PC-3 (cell line): ENCODE measurements at places on chromosomes 2 and 18. TPM values are rescaled to one million over a fixed set of nuclear protein-coding genes. Genes with fewer than 3 reads are reported as not detected.

- no peak for DNase-seq
- no peaks in the 10 kb centered on the region for H3K4me1 ChIP-seq
- no peak overlapping the region for H3K27ac ChIP-seq
- H3K4me3 ChIP-seq, result no peak overlapping the region
- no peaks in the 10 kb centered on the region for H3K27me3 ChIP-seq
- no peaks in the 10 kb centered on the region for H3K36me3 ChIP-seq
Observed at GRCh38 chr2:239312741-239313667, 87.8 kb downstream of the HDAC4 start.

UGT1A5 gene
- not detected in 2 replicates for total RNA-seq

CFC1 gene
- total RNA-seq, result not detected in 2 replicates

DNA sequence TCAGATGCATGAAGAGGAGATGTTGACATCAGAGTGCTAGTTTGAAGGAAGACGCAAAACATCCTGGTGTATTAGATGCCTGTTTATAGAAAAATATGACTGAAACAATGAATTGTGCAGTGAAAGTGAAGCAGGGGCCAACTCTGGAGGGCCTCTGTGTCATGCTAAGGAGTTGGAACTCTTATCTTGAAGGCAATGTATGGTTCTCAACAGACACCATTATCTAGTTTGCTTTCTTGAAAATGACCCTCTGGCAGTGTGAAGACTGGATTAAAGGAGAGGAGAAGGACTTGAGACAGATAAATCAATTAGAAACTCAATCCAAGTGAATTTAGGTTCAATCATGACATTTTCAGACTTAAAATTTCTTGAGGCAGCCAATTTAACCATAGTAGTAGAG is 63.1 kb downstream of the ITGA4 start:
- H3K4me1 ChIP-seq, result peaks cover 17% of the 10 kb centered on the region
- H3K36me3 ChIP-seq, result no peaks in the 10 kb centered on the region
- no peak overlapping the region for H3K4me3 ChIP-seq
- no peak for DNase-seq
- H3K27ac ChIP-seq, result no peak overlapping the region

CDKL4 gene
- total RNA-seq, result 0.07 TPM in 1 of 2 replicates, not detected in the other

DNA sequence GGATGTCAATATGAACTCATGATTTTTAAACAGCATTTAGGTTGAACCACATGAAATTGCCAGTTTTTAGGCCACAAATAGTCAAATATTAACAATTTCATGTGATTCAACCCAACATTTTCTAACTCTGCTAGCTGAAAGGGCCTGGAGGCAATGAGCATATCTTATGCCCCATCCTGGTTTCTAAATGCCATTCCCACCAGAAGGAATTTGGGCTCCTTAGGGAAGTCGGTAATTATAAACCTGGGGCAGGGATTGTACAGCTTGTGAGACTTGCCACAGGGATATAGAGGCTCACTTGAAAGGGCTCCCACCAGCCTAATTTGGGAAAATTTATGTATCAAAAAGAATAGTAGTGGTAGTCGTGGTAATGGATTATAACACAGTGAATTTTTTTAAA is 178.4 kb upstream of the ALPP start:
- peaks cover 17% of the 10 kb centered on the region for H3K4me1 ChIP-seq
- peak overlapping the region; percentile 76 for H3K27ac ChIP-seq
- peak overlapping the region; percentile 14; the same call in 1 of the 2 replicates for H3K4me3 ChIP-seq
- H3K27me3 ChIP-seq, result no peaks in the 10 kb centered on the region
- peak; percentile 30 for DNase-seq

IL36B gene
- total RNA-seq, result not detected in 2 replicates

DNA sequence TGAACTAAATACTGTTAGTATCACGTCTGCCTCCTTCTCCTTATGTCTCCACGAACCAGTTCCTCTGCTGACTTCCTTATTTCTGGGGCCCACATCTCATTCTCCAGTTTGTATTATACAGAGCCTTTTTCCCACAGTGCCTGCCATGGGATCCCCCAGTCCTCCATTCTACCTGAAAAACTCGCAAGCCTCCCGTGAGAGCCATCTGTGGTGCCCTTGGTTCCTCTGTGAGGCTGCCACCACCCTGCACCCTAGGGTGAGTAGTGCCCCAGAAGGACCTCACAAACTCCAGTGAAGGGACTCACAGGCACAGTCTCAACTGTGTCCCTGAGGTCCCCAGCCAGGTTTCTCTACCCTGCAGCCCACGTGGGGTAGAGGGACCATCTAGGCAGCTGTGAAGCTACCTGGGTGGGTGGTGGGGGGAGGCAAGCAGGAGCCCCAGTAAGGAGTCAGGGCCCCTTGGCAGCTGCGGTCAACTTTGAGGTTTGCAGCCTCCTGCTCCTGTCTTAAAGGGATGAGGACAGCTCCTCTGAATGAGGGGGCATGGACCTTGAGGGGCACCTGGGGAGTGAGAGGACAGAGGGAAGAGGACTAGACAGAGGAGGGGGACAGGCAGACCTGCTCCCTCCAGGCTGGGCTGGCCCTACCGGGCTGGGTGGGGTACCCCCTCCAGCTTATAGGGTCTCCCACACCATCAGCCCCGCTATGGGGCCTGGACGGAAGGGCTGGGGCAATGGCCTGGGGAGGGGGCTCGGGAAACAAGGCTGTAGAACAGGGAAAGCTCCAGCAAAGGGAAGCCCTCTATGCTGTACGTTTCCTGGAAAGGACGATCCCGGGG is 1.0 kb downstream of the PSTPIP2 start:
- H3K27ac ChIP-seq, result no peak overlapping the region
- no peak for DNase-seq
- H3K4me3 ChIP-seq, result no peak overlapping the region; the same call in 1 of the 2 replicates
- no peaks in the 10 kb centered on the region for H3K4me1 ChIP-seq
- no peaks in the 10 kb centered on the region for H3K27me3 ChIP-seq

REG3G gene
- total RNA-seq, result not detected in 2 replicates

- H3K4me3 ChIP-seq, result no peak overlapping the region
- no peaks in the 10 kb centered on the region for H3K27me3 ChIP-seq
- DNase-seq, result peak; percentile 52
- H3K27ac ChIP-seq, result no peak overlapping the region
- peaks cover 29% of the 10 kb centered on the region for H3K36me3 ChIP-seq
Observed at GRCh38 chr2:11187083-11187619, 31.9 kb downstream of the SLC66A3 start.

GRCh38 chr18:26655525-26656430 is 107.4 kb upstream of the KCTD1 start:
- H3K27me3 ChIP-seq, result peaks cover 45% of the 10 kb centered on the region
- peaks cover 10% of the 10 kb centered on the region for H3K4me1 ChIP-seq
- H3K36me3 ChIP-seq, result no peaks in the 10 kb centered on the region
- DNase-seq, result peak; percentile 59
- H3K4me3 ChIP-seq, result peak overlapping the region; percentile 77
- no peak overlapping the region for H3K27ac ChIP-seq

DNA sequence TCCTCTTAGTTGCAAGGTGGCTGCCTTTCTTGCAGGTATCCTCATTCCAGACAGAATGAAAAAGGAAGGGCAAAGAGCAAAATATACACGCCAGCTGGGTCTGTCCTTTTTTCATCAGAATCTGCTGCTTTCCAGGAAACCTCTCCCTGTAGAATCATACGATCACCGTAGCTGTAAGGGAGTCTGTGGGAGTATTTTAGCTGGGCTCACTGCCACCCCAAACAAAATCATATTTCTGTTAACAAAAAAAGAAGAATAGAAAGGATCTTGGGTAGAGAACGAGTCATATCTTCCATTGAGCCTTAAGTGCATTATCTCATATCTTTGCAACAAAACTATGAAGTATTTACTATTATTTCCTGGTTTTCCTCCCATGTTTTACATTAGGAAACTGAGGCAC is 15.0 kb upstream of the TANC1 start:
- H3K4me1 ChIP-seq, result peaks cover 18% of the 10 kb centered on the region
- DNase-seq, result peak; percentile 3
- no peak overlapping the region for H3K4me3 ChIP-seq
- H3K36me3 ChIP-seq, result no peaks in the 10 kb centered on the region

GRCh38 chr2:185127412-185127811 is 529.1 kb downstream of the ZNF804A start:
- peak; percentile 78 for DNase-seq
- H3K4me3 ChIP-seq, result no peak overlapping the region
- H3K4me1 ChIP-seq, result peaks cover 13% of the 10 kb centered on the region
- H3K27me3 ChIP-seq, result no peaks in the 10 kb centered on the region
- H3K36me3 ChIP-seq, result no peaks in the 10 kb centered on the region
- peak overlapping the region; percentile 39 for H3K27ac ChIP-seq

STARD6 gene
- not detected in 2 replicates for total RNA-seq

DNA sequence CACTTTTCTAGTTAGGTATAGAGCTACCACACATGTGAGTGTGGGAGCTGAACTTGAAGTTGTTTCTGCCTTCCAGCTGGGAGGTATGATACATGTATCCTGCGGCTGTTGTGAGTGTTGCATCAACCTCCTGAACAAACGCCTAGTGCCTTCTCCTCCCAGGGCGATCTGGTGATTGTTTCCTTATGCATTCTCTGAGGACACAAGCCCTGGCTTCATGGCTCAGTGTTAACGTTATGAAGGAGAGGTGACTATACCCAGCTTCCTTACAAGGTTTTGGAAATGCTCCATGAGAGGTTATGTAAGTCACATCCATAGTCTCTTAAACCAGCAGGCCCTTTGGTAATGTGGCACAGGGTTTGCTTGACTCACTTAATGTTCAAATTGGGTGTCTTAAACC is 64.9 kb downstream of the SPRED2 start:
- DNase-seq, result peak; percentile 98
- no peak overlapping the region for H3K4me3 ChIP-seq
- H3K27ac ChIP-seq, result peak overlapping the region; percentile 98
- no peaks in the 10 kb centered on the region for H3K36me3 ChIP-seq
- no peaks in the 10 kb centered on the region for H3K27me3 ChIP-seq

CXCR4 gene
- 2.1 TPM in 1 of 2 replicates, not detected in the other for total RNA-seq

GKN2 gene
- 0.58 TPM in 1 of 2 replicates, not detected in the other for total RNA-seq

DNA sequence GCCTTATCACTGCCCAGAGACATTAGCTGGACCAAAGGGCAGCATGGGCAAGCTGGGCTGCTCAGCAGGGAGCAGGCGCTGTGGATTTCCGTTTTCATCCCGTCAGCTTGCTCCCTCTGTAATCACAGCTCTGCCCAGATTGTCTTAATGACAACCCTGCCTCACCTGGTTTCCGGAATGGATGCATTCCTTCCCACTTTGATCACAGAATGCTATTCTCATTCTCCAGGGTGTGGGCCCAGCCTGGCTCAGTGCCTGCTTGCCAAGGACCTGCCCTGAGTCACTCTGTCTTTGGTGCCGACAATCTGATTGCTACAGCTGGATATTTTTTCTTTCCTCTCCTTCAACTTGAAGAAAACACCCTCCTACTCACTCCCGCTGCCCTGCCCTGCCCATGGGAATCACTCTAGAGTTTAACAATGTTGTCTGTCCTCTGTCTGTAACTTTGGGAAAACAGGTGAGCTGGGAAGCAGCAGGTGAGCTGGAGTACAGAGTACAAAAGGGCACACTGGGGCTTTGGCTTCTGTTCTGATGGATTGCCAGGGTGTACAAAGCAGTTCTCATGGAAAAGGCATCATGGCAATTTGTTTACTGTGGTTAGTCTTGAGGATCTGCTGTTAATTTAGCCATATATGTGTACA is 27.2 kb upstream of the FAM136A start:
- no peaks in the 10 kb centered on the region for H3K27me3 ChIP-seq
- DNase-seq, result peak; percentile 97
- H3K27ac ChIP-seq, result peak overlapping the region; percentile 76
- H3K4me3 ChIP-seq, result peak overlapping the region; percentile 14; the same call in 1 of the 2 replicates
- H3K36me3 ChIP-seq, result no peaks in the 10 kb centered on the region
- peaks cover 19% of the 10 kb centered on the region for H3K4me1 ChIP-seq

DNA sequence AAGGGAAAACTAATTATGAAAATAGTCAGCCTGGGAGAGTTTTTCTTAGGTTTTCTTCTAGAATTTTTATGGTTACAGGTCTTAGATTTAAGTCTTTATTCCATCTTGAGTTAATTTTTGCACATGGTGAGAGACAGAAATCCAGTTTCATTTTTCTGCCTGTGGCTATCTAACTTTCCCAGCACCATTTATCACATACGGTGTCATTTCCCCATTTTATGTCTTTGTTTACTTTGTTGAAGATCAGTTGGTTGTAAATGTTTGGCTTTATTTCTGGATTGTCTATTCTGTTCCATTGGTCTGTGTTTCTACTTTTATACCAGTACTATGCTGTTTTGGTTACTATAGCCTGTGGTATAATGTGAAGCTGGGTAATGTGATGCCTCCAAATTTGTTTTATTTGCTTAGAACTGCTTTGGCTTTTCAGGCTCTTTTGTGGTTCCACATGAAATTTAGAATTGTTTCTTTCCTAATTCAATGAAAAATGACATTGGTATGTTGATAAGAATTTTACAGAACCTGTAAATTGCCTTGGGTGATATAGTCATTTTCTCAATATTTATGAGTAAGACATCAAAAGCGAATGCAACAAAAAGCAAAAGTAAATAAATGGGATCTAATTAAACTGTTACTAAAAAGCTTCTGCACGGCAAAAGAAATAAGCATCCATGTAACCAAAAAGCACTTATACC is 146.1 kb upstream of the NOL4 start:
- no peaks in the 10 kb centered on the region for H3K36me3 ChIP-seq
- DNase-seq, result peak; percentile 62
- peak overlapping the region; percentile 57 for H3K27ac ChIP-seq
- H3K4me1 ChIP-seq, result peaks cover 14% of the 10 kb centered on the region; the same call in 1 of the 2 replicates

DNA sequence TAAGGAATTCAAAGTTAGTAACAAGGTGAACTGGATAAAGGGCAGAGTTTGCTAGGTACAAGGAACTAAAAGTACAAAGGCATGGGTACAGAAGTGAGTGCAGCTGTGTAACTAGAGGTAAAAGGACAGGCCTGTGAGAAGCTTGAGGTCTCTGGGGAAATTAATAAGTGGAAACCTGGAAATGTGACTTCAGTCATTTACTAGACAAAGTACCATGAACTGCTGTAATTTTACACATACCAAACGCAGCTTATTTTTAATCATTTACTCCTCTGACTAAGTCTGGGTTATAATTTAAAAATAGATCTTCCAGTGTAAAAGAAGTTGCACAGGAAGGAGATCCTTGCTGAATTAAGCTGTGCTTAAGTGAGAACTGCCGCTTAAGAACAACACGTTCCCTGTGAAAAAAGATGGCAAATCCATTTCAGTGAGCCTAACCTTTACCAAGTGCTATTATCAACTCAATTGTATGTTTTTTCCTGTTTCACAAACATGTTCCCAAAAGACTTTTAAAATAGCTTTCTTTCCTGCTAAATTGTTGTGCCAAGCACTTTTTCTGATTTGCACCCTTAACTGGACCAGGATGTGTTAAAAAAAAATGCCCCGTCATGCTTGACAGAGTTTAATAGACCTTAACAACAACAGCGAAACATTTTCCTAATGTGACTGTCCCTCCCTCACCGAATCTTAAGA is 44.3 kb downstream of the CALCRL start:
- no peaks in the 10 kb centered on the region for H3K4me1 ChIP-seq
- H3K4me3 ChIP-seq, result no peak overlapping the region
- H3K36me3 ChIP-seq, result no peaks in the 10 kb centered on the region

DNA sequence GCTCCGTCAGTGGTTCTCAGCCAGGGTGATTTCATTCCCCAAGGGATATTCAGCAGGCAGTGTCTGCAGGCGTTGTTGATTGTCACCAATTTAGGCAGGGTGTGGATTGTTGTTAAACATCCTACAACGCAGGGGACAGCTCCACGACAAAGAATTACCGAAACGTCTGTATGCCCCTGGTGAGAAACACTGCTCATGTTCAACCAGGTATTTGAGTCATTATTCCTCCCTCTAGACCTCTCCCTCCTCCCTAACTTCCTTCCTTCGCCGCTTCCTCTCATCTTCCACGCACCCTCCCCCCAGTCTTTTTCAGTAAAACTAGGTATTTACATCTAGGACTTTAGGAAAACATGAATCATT is 50.8 kb downstream of the NCK2 start:
- H3K4me1 ChIP-seq, result peaks cover 20% of the 10 kb centered on the region
- H3K36me3 ChIP-seq, result no peaks in the 10 kb centered on the region
- peak; percentile 55 for DNase-seq
- peak overlapping the region; percentile 42; the same call in 1 of the 2 replicates for H3K4me3 ChIP-seq
- no peaks in the 10 kb centered on the region for H3K27me3 ChIP-seq
- peak overlapping the region; percentile 41 for H3K27ac ChIP-seq

HOXD13 gene
- total RNA-seq, result 0.36 and 0.46 TPM in 2 replicates
